ENCODE measurements at places on chromosomes 7 and 10.

- DNase-seq, result no peak
These were observed 168.7 kb downstream of the CELF2 start for GRCh38 chr10:11186374-11186773.

DNA sequence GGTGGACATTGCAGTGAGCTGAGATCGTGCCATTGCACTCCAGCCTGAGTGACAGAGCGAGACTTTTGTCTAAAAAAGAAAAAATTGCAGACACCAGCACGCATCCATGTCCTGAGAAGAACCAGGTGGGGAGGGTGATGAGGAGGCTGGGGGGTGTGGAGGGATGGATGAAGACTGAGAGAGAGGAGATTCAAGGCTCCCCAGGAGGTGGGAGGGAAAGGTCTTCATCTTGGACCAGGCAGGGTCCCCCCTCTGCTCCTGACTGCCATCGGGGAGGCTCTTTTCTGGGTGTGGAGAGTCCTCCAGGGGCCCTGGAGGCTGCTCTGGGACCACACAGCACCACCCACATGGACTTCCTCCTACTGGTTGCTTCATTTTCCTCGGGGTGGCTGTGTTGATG is 1.5 kb downstream of the SCART1 start:
- DNase-seq, result no peak

DNA sequence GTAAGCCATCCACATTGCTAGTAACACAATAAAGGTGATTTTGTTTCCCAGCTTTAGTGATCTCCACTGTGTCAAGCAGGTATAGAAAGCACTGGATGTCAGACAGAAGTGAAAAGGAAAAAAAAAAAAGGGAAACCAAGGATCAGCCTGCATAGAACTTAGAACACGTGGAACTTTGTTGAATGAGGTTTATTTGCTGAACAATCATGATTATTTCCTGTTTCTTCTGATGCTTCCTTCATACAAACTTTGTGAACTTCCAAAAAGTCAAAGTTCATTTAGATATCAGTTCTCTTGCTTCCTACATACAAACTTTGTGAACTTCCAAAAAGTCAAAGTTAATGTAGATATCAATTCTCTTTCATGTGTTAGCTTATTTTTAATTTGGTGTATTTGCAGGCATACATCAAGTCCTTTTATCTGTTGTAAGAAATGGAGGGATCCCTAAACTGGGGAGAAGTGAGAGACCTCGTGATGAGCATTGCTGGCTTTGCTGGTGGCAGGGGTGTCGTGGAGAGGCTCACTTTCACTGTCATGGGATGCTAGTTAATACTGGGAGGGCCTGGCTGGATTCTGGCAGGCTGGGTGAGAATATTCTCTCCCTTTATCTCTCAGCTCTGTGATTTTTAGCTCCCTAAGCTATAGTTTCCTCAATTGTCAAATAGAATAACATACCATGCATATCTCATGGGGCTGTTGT is 298.4 kb downstream of the INHBA start:
- no peak for DNase-seq

DNA sequence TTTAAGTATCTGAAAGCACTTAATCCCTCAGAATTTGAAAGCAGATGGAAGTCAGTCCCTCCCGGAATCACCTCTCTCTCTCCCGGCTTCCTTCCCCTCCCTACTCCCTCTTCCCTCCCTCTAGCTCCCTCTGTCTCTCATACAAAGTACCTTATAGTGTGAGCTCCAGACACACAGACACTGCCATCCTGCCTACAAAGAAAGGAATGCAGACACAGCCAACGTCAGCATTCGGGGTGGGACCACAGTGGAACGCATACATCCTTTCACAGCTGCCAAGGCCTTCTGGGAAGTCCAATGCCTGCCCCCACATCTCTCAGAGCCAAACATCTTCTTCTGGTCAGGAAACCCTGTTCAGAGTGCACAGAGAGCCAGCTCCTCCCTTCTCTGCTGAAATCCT is 9.3 kb downstream of the NOD1 start:
- DNase-seq, result no peak

GRCh38 chr10:113108948-113109347 is 158.9 kb downstream of the TCF7L2 start:
- DNase-seq, result no peak

GRCh38 chr7:31126976-31127375 is 74.9 kb downstream of the ADCYAP1R1 start:
- DNase-seq, result no peak

DNA sequence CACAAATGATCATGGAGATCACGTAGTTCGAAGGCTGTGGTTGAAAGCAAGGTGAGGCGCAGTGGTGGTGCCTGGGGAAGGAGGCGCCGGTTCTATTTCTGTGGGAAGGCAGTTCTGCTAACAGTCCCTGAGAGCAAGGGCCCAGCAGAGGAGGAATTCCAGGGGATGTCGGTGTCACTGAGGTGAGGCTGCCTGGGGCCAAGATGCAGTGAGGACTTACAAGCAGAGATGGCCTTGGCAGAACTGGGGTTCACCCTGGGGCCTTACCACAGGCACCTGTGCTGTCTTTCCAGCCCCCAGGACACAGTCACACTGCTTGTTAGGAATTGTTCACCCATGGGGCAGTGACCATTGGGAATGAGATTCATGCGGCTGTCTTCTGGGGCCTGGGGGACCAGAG is 26.7 kb downstream of the GBX1 start:
- DNase-seq, result no peak

DNA sequence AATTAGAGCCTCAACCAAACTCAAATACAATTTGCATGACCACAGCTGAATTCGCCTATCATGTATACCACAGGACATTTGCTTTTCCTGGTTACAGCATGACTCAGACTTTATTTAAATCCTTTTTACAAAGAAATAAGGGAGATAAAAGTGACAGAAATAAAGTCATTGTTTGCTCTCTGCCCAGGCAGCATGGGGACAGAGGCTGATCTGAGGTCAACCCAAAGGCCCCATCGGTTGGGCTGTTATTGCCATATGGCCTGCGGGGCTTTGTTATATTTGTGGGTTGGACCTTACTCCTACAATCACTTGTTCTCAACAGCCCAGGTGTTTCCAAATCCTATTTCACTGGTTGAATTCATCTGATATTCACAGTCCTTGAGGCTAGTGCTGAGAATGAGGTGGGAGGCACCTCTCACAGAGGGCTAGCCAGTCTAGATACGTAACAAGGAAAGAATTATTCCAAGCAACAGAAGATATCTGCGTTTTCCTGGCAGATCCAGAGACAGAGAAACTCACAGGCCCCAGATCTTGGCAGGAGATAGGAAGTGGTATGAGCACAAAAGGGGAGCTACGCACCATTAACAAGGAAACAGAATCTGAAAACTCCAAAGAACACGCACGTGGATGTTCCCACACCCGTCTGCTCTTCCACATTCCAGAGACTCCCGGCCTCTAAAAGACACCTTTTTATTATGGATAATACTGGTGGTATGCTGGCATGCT is 117.3 kb downstream of the HIPK2 start:
- DNase-seq, result no peak

GRCh38 chr10:103452506-103453230 is 498 bp upstream of the CALHM2 start:
- no peak for DNase-seq

DNA sequence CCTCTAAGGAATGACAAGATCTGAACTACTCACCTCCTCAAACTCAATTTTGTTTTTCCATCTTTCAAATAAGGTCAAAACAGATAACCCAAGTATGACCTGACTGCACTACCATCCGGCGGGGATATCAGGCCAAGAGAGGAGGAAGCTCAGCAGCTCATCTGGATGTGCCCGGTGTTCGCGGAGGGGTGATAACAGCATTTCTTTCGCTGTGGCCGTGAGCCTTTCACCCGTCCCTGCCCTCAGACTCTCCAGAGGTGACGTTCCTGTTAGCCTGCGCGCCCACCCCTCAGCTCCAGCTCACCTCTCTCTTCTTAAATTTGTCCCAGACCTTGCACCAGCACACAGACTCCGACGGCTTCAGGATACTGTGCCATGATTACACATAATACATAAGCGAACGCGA is 526 bp downstream of the ZNF248 start:
- peak; percentile 39 for DNase-seq

DNA sequence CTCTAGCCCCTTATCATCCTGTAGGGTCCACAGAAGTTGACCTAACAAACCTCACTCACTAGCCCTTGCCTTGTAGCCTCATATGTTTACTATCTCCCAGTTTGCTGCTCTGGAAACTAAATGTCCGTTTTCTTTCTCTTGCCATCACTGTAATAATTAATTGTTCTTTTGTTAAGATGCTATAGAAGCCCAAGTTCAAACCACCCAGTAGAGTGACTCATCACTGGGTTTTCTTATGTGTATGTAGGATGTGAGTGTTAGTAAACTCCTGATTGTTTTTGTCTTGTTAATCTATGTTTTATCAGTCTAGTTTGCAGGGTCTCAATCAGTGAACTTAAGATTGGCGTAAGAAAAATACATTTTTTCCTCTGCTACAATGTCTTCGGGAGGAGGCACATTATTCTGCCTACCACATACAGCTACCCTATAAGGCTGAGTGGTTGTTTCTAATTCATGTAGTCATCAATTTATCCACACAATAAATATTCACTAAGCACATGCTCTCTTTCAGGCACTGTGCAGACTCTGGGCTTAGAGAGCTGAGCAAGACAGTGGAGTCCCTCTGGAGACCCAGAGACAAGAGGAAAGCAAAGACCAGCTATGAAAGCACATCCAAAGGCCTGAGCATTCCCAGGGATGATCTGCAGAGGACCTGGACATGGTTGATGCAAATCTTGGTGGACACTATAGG is 474.1 kb upstream of the AKR1E2 start:
- no peak for DNase-seq

- DNase-seq, result no peak
These were observed 17.4 kb downstream of the RABGEF1 start for GRCh38 chr7:66757939-66758338.

- no peak for DNase-seq
These were observed 904 bp upstream of the CCDC7 start for GRCh38 chr10:32445036-32445435.

GRCh38 chr10:75191821-75192568 is 18.6 kb upstream of the VDAC2 start:
- DNase-seq, result no peak

DNA sequence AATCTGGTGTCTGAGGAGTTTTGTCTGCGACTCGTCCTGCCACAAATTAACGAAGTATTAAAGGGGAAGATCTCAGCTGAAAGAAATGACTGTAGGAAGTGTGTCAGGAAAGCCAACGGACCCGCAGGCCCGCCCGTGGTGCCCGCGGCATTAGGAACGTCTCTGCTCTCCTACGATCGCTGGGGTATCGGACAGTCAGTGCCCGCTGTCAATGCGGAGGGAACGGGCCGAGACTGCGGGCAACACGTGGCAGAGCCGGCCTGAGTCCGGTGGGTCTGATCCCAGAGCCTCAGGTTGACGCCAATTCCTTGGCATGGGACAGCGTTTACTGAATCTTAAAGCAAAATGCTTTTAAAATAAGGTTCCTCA is 128.7 kb downstream of the KBTBD2 start:
- DNase-seq, result no peak

DNA sequence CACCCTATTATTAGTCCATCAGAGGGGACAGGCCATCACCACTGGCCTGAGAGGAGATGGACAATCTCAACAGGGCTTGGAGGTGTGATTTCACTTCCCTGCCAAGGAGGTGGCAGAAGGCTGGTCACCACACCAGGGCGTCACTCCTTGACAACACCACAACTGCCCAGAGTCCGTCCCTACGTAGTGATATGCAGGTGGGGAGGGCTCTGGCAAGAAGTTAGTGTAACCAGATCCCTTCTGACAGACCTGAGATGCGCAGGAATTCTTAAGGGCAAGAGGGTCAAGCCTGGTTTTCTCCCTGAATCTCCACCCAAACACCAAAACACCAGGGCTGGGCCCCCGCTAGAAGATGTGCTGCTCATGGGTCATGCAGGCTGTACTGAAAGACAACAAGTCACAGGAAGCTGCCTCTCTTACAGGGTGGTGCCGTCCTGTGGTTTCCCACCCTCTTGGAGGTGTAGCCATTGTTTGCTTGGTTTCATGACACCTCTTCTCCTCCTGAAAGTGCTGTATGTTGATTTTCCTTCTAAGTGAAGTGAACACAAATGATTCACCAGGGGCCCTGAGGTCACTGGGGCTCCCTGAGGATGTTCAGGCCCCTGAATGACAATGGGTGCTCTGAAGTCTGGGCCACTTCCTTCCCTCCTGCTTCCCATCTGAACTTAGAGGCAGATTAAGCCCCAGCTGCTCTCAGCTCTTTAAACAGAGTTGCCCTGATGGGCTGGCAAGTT is 27.1 kb downstream of the ATXN7L1 start:
- peak; percentile 82 for DNase-seq

GRCh38 chr7:18474944-18475343 is 20.6 kb upstream of the HDAC9 start:
- no peak for DNase-seq

DNA sequence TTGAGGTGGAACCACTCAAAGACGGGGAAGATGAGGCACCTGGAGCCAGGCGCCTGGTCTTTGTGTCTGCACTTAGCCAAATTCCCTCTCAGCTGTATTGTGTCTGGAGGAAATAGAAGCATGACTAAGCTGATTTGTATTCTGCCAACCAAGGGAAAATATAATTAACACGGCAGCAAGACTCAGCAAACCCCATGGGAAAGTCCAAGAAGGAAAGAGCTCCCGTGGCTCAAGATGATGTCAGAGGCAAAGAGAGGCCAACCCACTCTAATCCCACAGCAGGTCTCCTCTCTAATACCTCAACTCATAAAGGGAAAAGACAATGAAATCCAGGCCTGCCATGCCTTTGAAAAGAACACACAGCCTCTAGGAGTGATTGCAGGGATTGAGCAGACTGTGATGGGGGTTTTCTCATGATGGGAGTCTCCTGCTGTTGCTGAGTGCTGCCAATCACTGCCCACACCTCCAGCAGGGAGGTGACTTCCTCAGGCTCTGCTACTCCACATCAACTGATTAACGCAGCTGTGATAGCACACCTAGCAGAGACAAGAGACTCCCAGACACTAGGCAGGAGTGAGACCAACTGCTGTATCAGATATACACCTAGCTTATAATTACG is 255.5 kb upstream of the C7orf33 start:
- DNase-seq, result no peak

- DNase-seq, result no peak
These were observed 84.4 kb upstream of the ANLN start for GRCh38 chr7:36305226-36305625.

DNA sequence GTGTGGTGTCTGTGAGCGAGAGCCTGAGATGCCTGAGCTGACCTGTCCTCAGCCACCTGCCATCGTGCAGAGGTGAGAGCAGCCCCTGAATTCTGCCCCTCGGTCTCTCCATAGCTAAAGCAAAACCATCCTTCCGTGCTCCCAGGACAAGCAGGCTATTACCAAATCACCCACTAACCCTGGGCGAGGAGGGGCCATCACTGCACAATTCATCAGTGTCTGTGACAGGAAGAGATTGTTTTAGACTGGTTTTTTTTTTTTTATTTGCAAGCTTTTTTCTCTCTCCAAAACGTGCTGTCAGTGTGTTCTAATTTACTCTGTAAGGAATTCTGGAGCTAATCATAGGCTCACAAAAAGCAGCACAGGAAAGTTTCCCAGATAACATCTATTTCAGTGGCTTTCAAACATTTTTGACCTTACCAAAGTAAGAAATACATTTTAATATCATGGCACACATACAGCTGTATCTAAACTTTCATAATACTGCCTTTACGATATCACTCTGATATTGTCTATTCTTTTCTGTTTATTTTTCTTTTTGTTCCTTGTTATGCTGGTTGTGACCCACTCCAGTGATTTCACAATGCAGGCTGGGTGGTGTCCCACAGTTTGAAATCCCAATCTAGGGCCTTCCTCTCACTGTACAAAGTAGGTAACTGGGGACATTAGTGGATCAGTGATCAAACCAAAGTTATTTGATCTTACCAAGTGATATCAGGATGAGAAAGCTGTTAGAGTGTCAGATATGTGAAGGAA is 62.8 kb downstream of the EGFR start:
- no peak for DNase-seq

- no peak for DNase-seq
These were observed 69.4 kb downstream of the FAM53B start for GRCh38 chr10:124674768-124675222.

Data from activated CD4-positive, alpha-beta T cell treated with anti-CD3 and anti-CD28 coated beads, Interleukin-2, amount 10 ng/mL, durations not matched to agents 7 days and 5 days (primary cell).